ENCODE measurements at places on chromosomes 1 and 21. TPM values are rescaled to one million over a fixed set of nuclear protein-coding genes. Genes with fewer than 3 reads are reported as not detected.

HES3 gene
- not detected for total RNA-seq

CYP4X1 gene
- 0.07 TPM for total RNA-seq

NUAK2 gene
- 1.1 TPM for total RNA-seq

LCE1F gene
- total RNA-seq: not detected

PDIK1L gene
- 4.6 TPM for total RNA-seq
